ENCODE measurements at places on chromosomes 5 and 9.

- no peak for DNase-seq
Measured at GRCh38 chr9:116952436-116952810, 265.3 kb downstream of the TRIM32 start.

- DNase-seq, result no peak
Measured at GRCh38 chr5:146116361-146116760, 11.0 kb upstream of the PLAC8L1 start.

GRCh38 chr9:68923480-68923879 is 90.4 kb downstream of the PRKACG start:
- no peak for DNase-seq

GRCh38 chr5:535846-536698 is 11.8 kb upstream of the SLC9A3 start:
- DNase-seq, result no peak

DNA sequence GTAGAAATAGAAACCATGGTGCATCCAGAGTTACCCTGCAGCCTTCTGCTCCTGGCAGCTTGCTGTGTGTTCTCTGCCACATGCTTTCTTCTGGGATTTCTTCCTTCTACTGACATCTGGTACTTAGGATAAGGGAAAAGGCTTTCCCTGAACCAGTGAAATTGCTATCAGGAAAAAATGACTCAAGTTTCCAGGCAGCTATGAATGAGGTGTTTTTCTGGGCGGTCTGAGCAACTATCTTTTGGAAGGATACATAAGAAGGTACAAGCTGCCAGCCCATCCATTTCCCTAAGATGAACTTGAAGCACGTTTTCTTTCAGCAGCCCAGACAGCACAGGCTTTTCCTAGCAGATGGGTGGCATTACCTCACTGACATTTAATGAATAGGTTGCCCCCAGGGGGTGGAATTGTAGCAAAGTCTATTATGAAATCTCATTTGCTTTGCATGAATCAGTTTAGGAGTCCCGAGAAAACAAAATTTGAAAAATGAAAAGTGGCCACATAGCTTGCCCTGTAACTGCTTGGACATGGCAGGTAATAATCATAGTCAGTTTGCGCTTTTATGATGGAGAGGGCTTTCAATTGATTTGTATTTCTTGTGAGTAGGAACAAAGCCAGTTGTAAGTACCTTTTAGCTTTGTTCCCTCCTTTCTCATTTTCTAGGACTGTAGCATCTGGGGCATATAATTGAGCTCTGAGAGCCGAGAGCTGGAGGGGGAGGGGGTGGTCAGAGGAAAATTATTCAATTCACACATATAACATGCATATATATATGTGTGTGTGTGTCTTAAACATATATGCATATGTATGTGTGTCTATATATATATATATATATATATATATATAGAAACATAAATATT is 108.5 kb downstream of the C9orf152 start:
- DNase-seq, result no peak

GRCh38 chr9:38285236-38285635 is 107.3 kb upstream of the ALDH1B1 start:
- DNase-seq, result no peak

DNA sequence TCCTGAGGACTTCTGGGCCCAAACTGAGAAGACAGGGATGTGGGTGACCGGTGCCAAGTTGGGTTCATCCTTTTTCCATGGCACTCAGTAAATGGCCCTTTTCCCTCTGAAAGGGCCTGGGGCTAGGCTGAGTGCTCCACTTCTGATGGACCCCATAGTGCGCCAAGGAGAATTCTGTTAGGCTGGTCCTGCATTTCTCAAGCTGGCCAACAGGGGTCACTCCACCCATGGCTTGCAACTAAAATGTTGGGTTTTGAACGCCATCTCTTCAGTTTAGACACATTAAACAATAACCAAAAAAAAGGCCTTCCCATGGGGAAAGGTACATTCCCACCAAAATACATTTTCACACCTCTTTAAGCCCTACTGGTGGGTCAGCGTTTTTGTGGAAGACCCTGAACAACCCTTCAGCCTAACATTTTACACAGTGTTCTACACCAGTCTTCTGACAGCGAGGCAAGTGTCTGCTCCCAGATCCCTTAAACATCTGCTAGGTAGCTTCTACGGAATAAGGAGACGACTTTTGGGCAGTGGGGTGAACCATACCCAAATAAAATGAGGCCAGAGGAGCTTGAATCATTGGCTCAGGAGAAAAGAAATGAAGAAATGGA is 27.3 kb downstream of the CNTFR start:
- peak; percentile 64 for DNase-seq

DNA sequence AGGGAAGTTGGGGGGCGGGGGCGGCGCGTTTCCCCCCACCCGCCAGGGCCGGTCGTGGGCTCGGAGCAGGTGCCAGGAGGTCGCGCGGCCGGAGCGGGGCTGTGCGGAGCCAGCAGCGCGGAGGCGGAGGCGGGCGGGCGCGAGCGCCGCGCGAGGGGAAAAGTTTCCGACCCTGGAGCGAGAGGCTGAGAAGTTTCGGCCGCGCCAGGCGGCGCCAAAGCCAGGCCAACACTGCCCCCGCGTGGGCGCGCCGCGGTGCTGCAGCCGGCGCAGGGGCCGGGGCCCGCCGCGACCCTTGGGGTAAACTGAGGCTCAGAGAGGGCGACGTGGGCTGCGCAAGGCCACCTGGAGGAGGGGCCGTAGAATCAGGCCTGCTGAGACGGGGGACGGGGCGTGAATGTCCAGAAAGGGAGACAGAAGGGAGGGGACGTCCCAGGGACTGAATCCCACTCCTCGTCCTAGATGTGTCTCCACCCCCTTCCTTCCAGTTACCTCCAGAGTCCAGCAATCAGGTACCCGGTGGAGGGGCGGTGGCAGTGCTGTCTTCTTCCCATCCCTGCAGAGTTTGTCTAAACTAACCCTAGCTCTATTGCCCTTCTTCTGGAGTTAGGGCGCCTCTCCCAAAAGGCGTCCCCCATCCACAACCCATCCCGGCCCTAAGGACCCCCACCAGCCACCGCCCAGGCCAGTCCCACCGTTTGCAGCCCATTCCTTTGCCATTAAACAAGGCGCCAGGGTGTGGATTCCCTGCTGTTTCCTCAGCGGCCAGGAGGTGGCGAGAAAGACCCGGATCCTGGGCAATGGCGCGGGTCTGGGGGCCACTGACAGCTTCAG is 10.2 kb downstream of the C9orf50 start:
- DNase-seq, result peak; percentile 78

GRCh38 chr9:14346231-14346791 is 32.4 kb upstream of the NFIB start:
- no peak for DNase-seq

DNA sequence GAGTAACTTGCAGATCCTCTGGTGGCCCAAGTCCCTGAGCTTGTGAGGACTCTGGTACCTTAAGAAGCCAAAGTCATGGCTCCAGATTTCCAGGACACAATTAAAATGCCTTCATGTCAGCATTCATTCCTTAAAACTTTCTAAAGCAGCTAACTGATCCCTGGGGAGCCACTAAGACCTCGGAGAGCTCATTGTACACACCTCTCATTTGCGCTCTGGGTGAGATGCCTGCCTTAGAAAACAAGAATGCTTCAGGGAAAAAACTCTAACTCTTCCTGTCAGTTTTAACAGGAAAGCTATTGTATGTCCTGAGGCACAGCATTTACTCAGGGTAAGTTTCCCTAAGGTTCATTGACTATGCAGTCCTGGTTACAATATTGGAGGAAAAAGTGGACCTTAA is 285.0 kb downstream of the EFNA5 start:
- no peak for DNase-seq

DNA sequence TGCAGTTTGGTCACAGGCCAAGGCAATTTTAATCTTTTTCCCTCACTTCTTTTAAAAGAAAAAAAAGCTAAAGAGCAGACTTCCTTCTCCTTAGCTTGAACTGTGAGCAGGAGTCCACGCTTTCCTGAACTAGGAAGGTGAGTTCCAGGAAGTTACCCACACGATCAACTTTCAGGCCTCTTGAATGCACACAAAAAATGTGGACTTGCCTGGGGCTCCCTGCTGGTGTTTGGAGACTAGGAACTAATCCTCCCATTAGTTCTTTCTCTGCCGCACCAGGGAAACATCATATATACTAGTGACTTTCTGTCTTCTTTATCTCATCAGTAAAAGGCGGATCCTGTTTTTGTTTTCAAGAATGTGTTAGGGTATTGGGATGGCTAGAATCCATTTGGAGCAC is 240.0 kb downstream of the GOLPH3 start:
- no peak for DNase-seq

GRCh38 chr9:117535973-117536372 is 121.1 kb upstream of the ASTN2 start:
- DNase-seq, result no peak

GRCh38 chr9:111983484-111983908 is 86.9 kb downstream of the UGCG start:
- peak; percentile 34 for DNase-seq

- DNase-seq, result peak; percentile 97
Measured at GRCh38 chr9:20622330-20623020, at the start of gene MLLT3. Gene MLLT3 (minus strand): TSS chr9:20622499.

DNA sequence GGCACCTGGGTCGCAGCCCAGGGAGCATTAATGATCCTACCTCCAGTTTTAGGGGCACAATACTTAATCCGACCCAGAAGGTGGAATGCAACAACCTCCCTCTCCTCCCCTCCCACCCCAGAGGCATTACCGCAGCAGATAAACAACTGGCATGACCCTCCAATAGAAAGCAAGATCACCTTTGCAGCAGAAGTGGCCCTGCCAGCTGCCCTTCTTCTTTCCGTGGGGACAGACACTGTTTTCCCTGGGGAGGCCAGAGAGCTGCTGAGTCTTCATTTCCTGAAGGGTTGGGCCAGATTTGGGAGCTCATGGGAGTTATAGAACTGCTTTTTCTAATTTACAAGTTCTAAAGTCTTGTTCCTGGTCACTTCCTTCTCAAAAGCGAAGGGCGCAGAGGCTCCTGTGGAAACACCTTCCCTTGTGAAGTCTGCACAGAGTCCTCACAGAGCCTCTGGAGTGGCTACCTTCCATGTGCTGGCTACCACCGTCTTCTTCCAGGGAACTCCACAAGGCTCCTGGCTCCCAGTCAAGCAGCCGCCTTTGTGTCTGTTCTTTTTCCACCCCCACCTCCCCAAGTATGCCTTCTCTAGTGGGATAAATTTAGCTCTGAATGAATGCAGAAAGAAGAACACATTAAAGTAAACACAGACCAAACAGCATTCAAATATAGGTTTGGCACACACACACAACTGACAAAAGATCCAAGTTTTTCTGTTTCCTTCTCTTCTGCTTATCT is 8.0 kb upstream of the PALM2AKAP2 start:
- no peak for DNase-seq

- no peak for DNase-seq
Measured at GRCh38 chr5:134242146-134242545, 16.3 kb upstream of the PPP2CA start.

DNA sequence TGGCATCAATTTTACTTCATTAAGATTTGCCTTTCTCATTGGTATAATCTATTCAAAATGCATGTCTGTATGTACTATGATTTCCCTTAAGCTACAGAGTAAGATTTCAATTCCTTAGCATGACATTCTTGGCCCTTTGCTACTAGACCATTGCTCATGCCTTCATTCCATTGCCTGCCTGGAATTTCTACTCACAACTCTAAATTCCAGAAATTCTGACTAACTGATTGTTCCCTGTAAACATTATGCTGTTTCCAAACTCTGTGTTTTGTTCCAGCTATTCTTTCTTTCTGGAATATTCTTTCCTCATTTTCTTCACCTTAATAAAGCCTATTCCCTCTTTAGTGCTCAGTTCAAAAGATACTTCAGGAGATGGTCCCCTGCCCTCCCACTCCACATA is 568.8 kb upstream of the SEMA6A start:
- no peak for DNase-seq

DNA sequence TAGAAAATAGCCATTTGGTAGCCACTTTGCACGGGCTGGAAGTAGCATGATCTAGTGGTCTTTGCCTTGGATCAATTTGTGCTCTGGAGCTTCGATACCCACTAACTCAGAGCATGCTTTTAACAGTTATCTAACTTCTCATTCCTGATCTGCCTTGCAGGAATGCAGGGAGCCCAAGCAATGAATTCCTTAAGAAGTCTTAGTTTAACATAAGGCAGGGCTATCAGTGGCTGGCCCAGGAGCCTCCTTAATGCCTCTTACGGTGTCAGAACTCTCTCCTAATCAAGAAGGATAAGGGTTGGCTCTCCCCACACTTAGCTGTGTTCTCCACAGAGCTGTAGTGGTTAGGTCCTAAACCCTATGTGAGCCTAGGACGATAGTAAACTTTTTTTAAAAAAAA is 95.8 kb upstream of the TBCA start:
- DNase-seq, result no peak

GRCh38 chr9:111258875-111259271 is 71.2 kb downstream of the OR2K2 start:
- no peak for DNase-seq

DNA sequence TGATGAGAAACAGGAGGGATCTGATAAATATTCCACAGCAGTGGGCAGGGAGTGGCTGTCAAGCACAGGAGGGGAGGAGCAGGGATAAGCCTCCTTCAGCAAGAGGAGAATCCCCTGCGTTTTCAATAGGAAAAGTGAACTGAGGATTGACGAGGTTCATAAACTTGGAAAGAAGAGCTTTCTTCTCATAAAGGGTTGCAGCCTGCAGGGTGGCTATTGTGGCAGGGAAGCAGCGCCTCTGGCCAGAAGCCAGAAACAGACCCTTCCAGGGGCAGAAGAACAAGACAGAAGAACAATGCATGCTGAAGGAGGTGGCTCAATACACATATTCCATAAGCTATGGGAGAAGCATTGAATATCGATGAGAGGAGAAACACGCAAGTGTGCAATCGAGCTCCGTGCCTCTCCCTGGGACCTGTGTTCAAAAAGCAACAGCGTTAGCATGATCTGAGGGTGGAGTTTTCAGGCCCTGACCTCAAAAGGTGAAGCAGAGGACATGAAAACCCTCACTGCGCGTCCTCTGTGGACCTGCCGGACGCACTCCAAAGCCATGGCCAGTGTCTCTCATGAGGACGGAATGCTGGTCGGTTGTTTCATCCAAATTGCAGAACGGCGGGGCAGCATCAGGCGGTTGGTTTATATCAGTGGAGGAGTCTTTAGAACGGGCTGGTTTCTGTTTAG is 67.6 kb downstream of the ANKRD33B start:
- DNase-seq, result peak; percentile 20

GRCh38 chr5:23996525-23996924 is 489.1 kb downstream of the PRDM9 start:
- DNase-seq, result no peak

DNA sequence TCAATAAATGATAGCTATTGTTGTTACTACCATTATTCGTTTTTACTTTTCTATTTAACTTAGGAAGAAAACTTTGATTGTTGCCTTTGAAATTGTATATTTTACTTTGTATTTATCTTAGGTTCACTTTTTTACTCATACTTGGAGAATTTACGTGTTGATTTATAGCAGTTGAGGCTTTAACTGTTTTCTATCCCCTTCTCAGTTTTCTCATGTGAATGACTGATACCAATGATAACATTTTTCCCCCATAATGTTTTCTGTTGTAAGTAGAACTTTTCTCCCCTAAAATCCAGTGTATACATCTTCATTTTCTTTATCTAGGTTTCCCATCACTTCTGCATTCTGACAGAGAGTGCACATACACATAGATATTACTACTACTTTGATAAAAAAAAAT is 54.4 kb downstream of the FSD1L start:
- no peak for DNase-seq
